ENCODE measurements at places on chromosomes 16 and 17. TPM values are rescaled to one million over a fixed set of nuclear protein-coding genes. Genes with fewer than 3 reads are reported as not detected.

The CES1 gene
- total RNA-seq, result 41.1 TPM

The SLC6A2 gene
- total RNA-seq, result not detected

The SYCE1L gene
- total RNA-seq, result 0.33 TPM

The LONP2 gene
- total RNA-seq, result 60.8 TPM

The VPS35 gene
- total RNA-seq, result 93.5 TPM

The CA5A gene
- not detected for total RNA-seq

The CEMP1 gene
- total RNA-seq, result not detected

The CDH5 gene
- total RNA-seq, result under 0.01 TPM

The ZNF213 gene
- total RNA-seq, result 5.9 TPM

The MT1A gene
- 5.3 TPM for total RNA-seq

The FZD2 gene
- 20.3 TPM for total RNA-seq

The C1QTNF8 gene
- total RNA-seq, result not detected

The SPPL2C gene
- not detected for total RNA-seq

The LGALS9B gene
- total RNA-seq, result not detected
